Activated CD8-positive, alpha-beta memory T cell treated with anti-CD3 and anti-CD28 coated beads, Interleukin-2, amount 10 ng/mL, durations not matched to agents 7 days and 5 days (primary cell): ENCODE measurements at places on chromosomes 7 and 10. TPM values are rescaled to one million over a fixed set of nuclear protein-coding genes. Genes with fewer than 3 reads are reported as not detected.

The AKR1C3 gene
- total RNA-seq: 0.68 TPM

The PLEKHS1 gene
- total RNA-seq: 0.07 TPM

- H3K4me1 ChIP-seq: no peaks in the 10 kb centered on the region
- no peak overlapping the region for H3K27ac ChIP-seq
- no peak for DNase-seq
- H3K4me3 ChIP-seq: no peak overlapping the region
Measured at GRCh38 chr7:163298-163695, 29.1 kb upstream of the FAM20C start.

GRCh38 chr10:44651834-44652233, 259.3 kb upstream of the TMEM72 start:
- H3K4me3 ChIP-seq: no peak overlapping the region
- H3K36me3 ChIP-seq: no peaks in the 10 kb centered on the region
- H3K27ac ChIP-seq: no peak overlapping the region
- DNase-seq: no peak

DNA sequence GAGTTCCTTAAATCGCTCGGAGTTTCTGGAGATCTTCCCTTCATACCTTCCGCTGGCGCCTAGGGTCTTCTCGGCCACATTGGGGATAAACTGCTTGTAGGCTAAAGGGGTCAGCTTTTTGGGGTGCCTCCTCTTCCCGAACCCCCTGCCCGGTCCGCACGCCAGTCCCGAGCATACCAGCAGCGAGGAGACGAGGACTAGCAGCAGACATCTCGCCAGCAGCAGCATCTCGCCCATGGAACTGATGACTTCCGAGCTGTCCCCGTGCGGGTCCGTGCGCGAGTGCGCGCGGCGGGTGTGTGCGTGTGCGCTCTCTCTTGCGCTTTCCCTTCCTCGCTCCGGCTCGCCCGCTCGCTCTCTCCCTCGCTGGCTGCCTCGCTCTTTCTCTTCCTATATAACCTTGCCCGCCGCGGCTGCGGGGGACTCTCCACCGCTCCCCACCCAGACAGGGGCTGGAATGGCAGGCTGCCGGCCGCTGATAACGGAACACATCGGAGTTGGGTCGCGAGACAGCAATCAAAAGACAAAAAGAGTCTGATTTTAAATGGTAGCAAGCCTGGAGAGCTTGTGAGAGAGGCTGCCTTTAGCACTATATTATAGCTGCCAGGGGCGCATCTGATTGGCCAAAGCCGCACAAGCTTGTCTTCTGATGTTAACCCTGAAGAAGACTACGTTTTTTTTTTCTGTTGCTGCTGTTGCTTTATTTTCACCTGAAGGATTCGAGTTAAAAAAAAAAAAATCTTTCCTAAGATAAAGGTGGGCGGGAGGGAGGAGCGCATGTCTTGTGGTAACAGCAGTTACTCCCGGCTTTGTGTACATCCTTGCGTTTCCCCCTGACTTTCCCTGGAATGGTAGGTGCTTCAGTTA, at the start of gene SHH:
Gene SHH (minus strand): TSS at position 569 of the 867 bp plus-strand sequence. CDS start 341 bp downstream, at position 228.
- H3K4me1 ChIP-seq: peaks cover 15% of the 10 kb centered on the region
- DNase-seq: no peak
- H3K4me3 ChIP-seq: no peak within 1 kb of the TSS
- H3K36me3 ChIP-seq: no peaks in the 10 kb centered on the region
- H3K27ac ChIP-seq: no peak within 1 kb of the TSS
